ENCODE measurements at places on chromosomes 5 and 9.

- no peak for DNase-seq
Observed at GRCh38 chr9:16870596-16871335, at the start of gene BNC2. TSS of gene BNC2 (minus strand) at chr9:16870670. CDS start at chr9:16870648, 22 bp downstream.

- DNase-seq: no peak
Observed at GRCh38 chr9:4837261-4838188, 44.8 kb downstream of the RCL1 start.

DNA sequence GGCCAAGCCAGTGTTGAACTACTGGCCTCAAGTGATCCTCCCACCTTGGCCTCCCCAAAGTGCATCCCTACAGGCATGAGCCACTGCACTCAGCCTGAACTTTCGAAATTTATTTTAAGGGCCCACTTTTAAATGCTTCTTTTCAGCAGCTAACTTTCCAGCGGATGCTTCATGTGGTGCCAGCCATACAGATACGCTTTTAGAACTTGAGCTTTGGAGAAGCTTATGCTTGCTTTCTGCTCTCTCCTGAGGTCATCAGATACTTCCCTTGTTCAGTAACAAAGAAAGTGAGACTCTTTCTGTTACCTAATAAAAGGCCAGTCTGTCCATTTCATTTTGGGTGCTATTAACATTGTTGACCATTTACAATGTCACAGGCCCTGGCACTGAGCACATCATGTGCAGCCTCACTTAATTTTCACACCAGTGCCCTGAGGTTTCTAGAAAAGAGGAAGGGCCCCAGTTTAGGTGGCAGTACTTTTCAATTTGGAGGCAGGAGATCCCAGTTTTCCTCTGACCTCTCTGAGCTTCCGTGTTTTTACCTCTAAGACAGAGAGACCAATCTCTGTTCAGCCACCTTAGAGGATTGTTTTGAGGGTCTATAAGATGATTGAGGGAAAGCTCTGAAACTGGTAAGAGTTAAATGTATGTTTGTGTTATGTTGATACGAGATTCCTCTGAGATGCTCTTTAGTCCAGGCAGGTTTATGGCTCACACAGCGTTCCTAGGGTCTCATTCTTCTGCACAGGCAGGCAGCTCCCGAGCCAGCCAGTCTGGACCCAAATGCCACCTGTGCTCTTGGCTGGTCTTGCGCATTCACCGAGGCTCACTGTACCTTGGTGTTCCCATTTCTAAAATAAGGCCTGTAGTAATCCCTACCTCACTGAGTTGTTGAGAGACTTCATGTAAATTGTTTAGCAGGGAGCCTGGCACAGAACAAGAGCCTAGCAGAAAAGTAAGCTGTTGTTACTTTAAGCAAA is 4.4 kb downstream of the ABL1 start:
- no peak for DNase-seq

GRCh38 chr5:6274846-6275543 is 103.4 kb downstream of the MED10 start:
- DNase-seq: no peak

- DNase-seq: no peak
Observed at GRCh38 chr5:6041977-6042550, 336.3 kb downstream of the MED10 start.

DNA sequence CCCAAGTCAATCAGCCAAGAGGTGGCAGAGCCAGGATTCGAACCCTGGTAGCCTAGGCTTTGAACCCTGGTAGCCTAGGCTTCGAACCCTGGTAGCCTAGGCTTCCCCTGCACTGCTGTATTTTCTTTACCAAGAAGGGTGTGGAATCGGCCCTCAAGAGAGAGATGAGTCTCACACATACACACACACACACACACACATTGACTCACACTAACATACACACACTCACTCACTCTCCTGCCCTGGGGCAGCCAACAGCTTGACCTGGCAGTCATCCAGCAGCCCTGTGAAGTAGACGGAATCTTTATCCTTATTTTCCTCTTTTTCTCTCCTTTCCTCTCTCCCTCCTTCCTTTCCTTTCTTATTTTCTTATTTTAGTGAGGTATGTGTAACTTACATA is 55.4 kb upstream of the RPL26L1 start:
- DNase-seq: no peak

- no peak for DNase-seq
Observed at GRCh38 chr5:36526537-36526936, 79.9 kb upstream of the SLC1A3 start.

- no peak for DNase-seq
Observed at GRCh38 chr9:107177857-107178256, 105.2 kb upstream of the RAD23B start.

DNA sequence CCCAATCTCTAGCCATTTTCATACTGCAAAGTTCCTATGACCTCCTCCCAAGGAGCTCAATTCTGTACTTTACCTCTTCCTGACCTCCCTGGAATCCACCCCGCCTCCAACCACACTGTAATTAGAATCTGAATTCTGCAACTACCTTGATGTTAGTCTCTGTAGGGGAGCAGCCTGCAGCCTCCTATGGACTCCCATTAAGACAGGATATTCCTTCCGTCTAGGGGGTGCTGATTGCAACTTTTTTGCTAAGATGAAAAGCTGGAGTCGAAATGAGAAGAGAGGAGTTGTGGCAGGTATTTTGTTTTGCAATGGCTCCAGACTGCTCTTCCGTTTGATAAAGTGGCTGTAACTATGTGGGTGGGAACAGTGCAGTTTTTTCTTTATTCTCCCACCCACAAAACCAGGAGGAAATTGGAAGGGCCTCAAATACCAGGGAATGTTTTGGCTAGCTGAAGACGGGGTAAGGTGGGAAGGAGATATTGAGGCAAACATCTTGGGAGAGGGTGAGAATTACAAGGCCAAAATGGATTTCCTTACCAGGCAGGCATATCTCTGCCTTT is 23.8 kb downstream of the ANXA2R start:
- no peak for DNase-seq
